Sciatic nerve (tissue), 2 donors: ENCODE measurements at places on chromosomes 2 and 18.
A peak's percentile ranks its signal among the peaks of the same experiment; 100 is the strongest.

DNA sequence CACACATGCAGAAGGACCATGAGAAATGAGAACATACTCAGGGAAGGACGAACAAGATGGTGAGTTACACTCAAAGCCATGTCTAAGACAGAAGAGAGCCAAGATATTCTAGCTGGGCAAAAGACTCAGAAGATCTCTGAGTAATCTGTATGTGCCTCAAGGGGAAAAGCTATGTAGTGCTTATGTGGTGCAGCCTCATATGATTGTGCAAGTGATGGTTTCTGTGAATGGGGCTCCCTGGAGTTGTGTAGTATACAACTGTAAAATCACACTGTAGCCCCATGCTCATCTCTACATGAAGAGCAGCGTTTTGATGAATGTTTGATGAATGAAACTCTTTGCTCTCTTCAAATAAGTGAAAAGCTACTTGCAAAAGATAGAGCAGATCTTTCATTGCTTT is 57.5 kb downstream of the OSR1 start:
- DNase-seq, result no peak

GRCh38 chr2:227406177-227407031 is 18.7 kb upstream of the SCYGR1 start:
- DNase-seq, result peak; percentile 65

- no peak for DNase-seq
Measured at GRCh38 chr2:239952665-239953417, 72.3 kb downstream of the NDUFA10 start.

GRCh38 chr18:48827291-48828193 is 123.2 kb downstream of the SMAD7 start:
- DNase-seq, result peak; percentile 59

DNA sequence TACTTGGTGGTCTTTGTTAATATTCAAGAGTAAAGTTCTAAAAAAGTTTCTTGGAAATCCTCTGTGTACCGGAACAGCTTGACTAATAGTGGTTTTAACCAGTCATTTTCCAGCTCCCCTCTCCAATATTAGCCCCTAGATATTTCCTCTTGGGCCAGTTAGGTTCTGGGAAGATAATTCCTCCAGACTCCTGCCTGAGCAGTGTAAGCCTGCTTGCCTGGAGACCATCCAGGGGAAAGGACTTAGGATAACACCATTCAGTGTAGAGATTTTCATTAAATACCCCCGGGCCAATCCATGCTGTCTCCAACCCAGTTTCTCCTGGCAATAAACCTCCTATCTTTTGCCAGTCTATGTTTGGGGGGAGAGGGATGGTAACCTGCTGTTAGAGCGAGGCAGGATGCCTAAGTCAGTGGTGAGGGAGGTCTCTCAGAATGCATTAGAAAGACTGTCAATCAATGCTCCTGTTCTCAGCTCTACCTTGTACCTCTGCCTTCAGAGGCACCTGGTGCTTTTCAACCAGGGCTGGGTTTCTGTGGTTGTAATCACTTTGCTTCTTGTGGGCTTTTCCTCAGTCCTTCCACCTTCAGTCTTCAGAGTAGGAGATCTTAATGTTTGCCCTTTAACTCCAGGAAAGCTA is 186.4 kb downstream of the RNF152 start:
- no peak for DNase-seq

DNA sequence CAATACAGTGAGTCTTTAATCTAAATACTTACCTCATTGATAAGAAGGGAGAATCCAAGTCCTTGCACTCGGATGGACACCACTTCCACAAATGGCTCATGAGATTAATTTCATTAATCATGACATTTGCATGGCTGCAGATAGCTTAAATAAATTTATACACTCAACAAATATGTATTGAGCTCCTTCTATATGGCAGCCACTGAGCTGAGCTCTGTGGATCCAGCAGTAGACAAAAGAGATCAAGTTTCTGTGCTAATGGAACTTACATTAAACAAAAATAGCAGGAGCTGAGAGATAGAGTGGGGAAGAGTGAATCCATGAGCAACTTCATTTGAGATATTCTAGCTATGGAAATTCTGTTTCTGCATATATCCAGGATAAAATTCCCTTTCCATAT is 44.4 kb downstream of the RAB27B start:
- no peak for DNase-seq

- no peak for DNase-seq
Measured at GRCh38 chr2:97745474-97746174, 32.2 kb downstream of the ZAP70 start.

GRCh38 chr2:130380096-130380934 is 24.5 kb downstream of the PTPN18 start:
- no peak for DNase-seq

DNA sequence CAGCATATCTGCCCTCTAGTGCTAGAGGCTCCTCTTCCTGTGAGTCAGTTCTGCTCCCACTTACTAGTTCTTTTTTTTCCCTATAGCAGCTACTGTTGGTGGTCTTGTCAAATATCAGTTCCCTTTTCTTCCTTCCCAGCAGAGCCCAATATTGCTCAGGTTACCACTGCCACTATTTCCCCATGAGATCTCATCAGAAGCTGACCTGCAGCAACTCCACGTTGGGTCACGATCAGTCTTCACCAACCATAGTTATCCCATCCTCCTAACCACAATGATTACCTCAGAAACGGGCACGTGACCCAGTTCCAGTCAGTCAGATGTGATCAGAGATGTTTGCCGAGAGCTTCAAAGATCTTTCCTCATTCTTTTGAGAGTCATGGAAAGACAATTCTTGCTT is 59.7 kb upstream of the CAPN13 start:
- DNase-seq, result no peak

DNA sequence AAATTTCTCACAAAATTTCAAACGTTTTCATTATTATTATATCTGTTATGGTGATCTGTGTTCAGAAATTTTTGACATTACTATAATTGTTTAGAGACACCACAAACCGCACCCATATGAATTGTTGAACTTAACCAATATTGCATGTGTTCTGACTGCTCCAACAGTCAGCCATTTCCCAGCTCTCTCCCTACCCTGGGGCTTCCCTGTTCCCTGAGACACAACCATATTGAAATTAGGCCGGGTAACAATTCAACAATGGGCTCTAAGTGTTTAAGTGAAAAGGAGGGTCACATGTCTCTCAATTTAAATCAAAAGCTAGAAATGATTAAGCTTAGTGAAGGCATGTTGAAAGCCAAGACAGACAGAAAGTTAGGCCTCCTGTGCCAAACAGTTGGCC is 424.0 kb downstream of the DSC3 start:
- no peak for DNase-seq

- no peak for DNase-seq
Measured at GRCh38 chr2:141720476-141720875, 410.3 kb downstream of the LRP1B start.

GRCh38 chr2:215288112-215288815 is 23.6 kb upstream of the ATIC start:
- no peak for DNase-seq

- no peak for DNase-seq
Measured at GRCh38 chr2:43114210-43114609, 112.2 kb downstream of the ZFP36L2 start.

- DNase-seq, result peak; percentile 85
Measured at GRCh38 chr2:36376319-36376765, 20.8 kb downstream of the CRIM1 start.

DNA sequence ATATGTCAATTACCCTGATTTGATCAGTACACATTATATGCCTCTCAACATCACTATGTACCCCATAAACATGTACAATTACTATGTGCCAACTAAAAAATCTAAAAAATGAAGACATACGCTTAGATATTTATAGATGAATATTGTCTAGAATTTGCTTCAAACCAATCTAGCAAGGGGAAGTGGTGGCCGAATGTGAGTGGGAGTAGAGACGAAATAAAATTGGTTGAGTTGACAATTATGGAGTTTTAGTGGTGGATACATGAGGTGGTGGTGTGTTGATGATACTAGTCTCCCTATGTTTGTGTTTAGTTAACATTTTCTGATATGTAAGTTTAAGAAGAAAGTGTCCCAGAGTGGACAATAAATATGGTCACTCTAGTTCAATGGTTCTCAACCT is 49.0 kb downstream of the SDC1 start:
- DNase-seq, result no peak
